Daoy (cell line): ENCODE measurements at places on chromosomes 7 and 10.
A peak's percentile ranks its signal among the peaks of the same experiment; 100 is the strongest.

GRCh38 chr7:140230516-140230860, 53.7 kb upstream of the KDM7A start:
- peak; percentile 15 for DNase-seq

- peak; percentile 73 for DNase-seq
Observed at GRCh38 chr7:24025094-24025493, 258.9 kb upstream of the NPY start.

- DNase-seq = no peak
Observed at GRCh38 chr7:83096065-83096580, 66.6 kb downstream of the PCLO start.

- DNase-seq = peak; percentile 50
Observed at GRCh38 chr7:112414855-112415490, 35.3 kb upstream of the IFRD1 start.

DNA sequence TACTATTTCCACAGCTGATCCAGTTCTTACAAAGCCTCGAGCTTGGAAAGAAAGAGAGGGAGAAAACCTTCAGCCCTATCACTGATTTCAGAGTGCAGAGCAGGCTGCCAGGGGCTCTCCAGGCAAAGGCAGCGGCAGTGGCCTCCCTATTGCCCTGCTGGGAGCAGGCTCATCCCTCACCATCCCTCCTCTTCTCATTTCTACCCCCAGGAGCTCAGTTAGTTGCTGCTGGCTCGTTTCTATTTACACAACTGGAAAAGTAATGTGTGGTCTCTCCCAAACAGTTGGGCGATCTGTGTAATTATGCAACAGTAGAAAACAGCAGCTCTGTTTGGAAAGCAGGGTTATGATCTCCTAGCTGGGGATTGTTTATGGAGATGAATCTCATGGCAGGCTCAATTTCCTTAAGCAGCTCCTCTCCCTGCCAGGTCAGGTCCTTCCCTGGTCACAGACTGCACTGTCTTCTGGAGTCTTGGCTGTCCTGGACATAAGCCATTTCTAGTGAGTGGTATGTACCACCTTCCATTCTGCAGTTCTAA, 28.7 kb upstream of the TNS3 start:
- DNase-seq = peak; percentile 73

DNA sequence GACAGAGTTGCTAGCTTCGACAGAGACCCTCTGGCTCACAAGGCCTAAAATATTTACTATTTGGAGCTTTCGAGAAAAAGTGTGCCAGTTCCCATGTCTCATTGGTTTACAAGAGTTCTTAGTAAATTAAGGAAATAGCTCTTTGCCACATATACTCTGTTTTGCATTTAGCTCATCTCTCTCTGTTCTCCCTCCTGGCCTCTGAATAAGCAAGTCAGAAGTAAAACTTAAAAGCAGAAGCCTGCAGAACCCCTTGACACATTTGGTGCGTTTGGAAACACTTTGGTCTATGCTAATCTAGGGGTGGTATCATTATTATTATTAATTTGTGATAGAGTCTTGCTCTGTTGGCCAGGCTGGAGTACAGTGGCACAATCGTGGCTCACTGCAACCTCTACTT, 6.4 kb downstream of the CARD11 start:
- no peak for DNase-seq

DNA sequence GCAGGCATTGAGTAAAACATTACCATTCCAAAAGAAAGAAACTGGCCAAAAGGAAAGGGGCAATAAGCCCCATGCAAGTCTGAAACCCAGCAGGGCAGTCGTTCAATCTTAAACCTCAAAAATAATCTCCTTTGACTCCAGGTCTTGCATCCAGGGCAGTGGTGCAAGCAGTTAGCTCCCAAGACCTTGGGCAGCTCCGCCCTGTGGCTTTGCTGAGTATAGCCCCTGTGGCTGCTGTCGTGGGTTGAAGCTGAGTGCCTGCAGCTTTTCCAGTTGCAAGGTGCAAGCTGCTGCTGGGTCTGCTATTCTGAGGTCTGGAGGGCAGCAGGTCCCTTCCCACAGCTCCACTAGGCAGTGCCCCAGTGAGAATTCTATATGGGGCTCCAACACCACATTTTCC, 580.1 kb upstream of the AUTS2 start:
- no peak for DNase-seq

DNA sequence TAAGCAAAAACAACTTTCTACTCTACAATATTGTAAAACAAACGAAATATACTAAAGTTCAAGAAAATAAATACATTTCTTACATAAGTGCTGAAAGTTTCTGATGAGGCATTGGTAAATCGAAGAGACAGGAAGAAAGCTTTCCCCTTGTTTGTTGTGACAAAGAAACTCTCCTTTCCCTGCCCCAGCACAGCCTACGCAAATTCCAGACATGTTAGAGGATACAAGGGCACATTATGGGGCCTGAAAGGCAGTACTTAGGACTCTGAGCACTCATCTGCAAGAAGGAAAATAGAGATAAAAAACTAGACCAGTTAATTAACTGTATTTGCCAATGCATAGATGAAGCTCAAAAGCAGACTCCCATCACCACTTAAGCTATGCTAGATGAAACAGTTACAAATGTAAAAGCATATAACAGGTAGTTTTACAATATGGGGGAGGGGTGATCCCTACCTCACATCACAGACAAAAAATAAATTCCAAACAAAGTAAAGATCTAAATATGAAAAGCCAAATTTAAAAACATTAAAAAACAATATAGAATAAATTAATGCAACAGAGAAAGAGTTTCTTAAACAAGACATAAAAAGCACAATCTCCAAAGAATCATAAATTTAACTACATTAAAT, 21.8 kb downstream of the ARHGAP19 start:
- DNase-seq = no peak

- DNase-seq = peak; percentile 73
Observed at GRCh38 chr10:5629303-5630111, 36.9 kb downstream of the ASB13 start.
